ENCODE measurements at places on chromosomes 3 and 15. TPM values are rescaled to one million over a fixed set of nuclear protein-coding genes. Genes with fewer than 3 reads are reported as not detected.

- H3K36me3 ChIP-seq = no peaks in the 10 kb centered on the region
- no peak overlapping the region for H3K4me3 ChIP-seq
Observed at GRCh38 chr3:10353661-10354360, 32.9 kb upstream of the SEC13 start.

- no peak for DNase-seq
- H3K27me3 ChIP-seq = no peaks in the 10 kb centered on the region
- H3K36me3 ChIP-seq = no peaks in the 10 kb centered on the region
- no peak overlapping the region for H3K4me3 ChIP-seq
Observed at GRCh38 chr3:19446687-19447086, 298.4 kb downstream of the KCNH8 start.

The SNX22 gene
- 0.38 TPM for total RNA-seq

DNA sequence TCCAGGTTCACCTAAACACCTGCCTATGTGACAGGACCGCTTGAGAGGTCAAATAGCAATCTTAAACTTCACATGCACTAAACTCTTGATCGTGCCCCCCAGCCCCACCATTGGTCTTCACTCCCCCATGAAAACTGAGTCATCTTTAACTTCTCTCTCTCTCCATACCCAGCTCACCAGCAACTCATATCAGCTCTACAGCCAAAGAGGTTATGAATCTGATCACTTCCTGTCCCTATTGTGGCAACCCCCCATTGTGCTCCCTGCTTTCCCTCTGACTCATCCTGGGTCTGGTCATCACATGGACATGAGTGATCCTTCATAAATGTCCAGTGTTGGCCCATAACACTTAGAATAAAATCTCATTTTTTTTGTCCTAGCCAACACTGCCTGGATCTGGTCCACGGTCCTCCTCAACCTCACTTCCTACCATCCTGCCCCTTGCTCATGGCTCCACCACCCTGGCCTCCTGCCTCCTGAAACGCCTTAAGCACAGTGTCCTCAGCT lies 103.4 kb upstream of the HACD2 start:
- H3K36me3 ChIP-seq = no peaks in the 10 kb centered on the region
- H3K4me1 ChIP-seq = no peaks in the 10 kb centered on the region
- no peak for DNase-seq
- no peaks in the 10 kb centered on the region for H3K27me3 ChIP-seq
- no peak overlapping the region for H3K4me3 ChIP-seq

DNA sequence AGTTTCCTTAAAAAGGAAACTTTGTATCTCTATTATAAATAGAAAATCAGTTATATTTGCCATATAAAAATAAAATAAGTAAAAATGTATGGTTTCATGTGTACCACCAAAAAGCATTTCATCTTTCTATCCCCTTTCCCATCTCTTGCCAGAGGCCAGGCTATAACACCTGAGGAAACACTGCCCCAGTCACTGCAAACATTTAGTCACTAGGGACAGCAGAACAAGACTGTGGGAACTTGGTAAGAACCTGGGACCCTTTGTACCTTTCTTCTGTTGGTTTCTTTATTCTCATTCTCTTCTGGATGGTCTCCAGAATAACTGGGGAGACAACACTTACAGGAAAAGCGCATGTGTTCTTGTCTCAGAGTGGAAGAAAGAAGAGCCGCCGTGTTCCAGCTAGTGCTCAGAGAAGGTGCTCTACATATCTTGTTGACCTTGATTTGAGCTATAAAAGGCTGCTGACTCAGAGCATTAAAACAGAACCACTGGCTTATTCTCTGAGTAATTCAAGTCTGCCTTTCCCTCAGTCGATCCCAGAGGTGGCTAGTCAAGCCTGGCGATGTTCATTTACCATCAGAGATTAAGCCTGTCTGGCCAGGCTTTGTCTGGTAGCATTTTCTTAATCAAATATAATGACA lies 361.6 kb downstream of the RBMS3 start:
- no peaks in the 10 kb centered on the region for H3K36me3 ChIP-seq
- DNase-seq = no peak
- no peaks in the 10 kb centered on the region for H3K27me3 ChIP-seq
- no peaks in the 10 kb centered on the region for H3K4me1 ChIP-seq
- H3K4me3 ChIP-seq = no peak overlapping the region
- H3K27ac ChIP-seq = no peak overlapping the region
